Aorta (tissue), 5 donors: ENCODE measurements at places on chromosomes 6 and 20. TPM values are rescaled to one million over a fixed set of nuclear protein-coding genes. Genes with fewer than 3 reads are reported as not detected.

DNA sequence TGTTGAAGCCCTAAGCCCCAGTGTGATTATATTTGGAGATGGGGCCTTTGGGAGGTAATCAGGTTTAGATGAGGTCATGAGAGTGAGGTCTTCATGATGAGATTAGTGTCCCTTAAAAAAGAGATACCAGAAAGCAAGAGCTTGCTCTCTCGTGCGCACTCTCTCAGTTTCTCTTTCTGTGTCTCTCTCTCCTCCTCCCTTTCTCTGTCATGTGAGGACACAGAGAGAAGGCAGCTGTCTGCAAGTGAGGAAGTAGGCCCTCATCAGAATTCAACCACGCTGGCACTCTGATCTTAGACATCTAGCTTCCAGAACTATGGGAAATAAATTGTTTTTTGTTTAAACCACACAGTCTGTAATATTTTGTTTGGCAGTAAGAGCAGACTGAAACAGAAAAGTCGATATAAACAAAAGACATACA lies 180.5 kb downstream of the IBTK start:
- no peak for DNase-seq
- H3K36me3 ChIP-seq = no peaks in the 10 kb centered on the region
- no peak overlapping the region for H3K27ac ChIP-seq
- H3K4me1 ChIP-seq = no peaks in the 10 kb centered on the region

GRCh38 chr20:24767623-24768100 lies 181.4 kb upstream of the CST7 start:
- no peak for DNase-seq

DNA sequence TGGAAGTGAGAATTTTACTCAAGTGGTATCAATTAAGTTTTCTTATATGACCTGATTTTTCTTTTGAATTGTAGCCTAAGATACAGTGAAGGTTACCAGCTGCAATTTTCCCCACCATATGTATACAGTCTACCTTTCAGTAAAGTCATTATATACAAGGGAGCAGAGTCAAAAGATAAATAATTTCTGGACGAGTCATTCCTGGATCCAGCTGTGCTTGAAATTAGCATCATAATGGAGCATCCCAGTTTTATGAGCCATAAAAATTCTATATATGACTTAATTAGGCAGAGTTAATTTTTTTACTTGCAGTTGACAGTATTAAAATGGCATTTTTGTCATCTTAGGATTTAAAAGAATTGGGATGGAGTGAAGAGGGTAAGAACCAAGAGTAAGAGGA lies 1008.4 kb downstream of the PHF3 start:
- H3K4me1 ChIP-seq = no peaks in the 10 kb centered on the region
- H3K27me3 ChIP-seq = no peaks in the 10 kb centered on the region
- H3K4me3 ChIP-seq = no peak overlapping the region
- H3K27ac ChIP-seq = no peak overlapping the region
- DNase-seq = no peak

- no peak for DNase-seq
- no peak overlapping the region for H3K27ac ChIP-seq
- H3K4me1 ChIP-seq = no peaks in the 10 kb centered on the region
- no peaks in the 10 kb centered on the region for H3K27me3 ChIP-seq
- no peaks in the 10 kb centered on the region for H3K36me3 ChIP-seq
Observed at GRCh38 chr20:15911581-15911980, 661.7 kb downstream of the KIF16B start.

The SSR1 gene
- total RNA-seq = 114 TPM

The COL20A1 gene
- total RNA-seq = not detected

The VSX1 gene
- total RNA-seq = not detected

The BPIFB1 gene
- not detected for total RNA-seq

The NMBR gene
- total RNA-seq = not detected

DNA sequence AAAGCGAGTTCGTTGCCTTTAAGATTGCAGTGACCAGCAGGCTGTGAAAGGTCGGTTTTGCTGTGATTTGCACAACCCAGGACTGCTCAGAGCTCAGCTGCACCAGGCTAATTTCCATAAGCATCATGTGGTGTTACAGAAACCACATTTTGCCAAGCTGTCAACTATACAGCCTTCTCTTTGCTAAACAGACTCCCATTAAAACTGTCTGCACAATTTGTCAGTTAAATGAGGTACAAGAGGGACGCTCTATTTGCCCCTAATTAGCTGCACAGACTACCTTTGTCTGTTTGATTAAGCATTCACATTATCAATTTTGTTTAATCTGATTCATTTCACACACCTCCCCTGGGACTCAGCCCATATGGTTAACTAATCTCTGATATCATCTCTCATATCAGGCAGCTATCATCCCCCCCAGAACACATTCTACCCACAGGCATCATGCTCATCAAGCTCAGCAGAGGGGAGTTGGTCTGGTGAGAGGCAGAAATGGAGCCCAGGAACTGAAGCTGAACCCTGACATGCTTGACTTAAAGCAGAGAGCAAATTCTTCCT lies 62.1 kb downstream of the OLIG3 start:
- no peak for DNase-seq
- no peaks in the 10 kb centered on the region for H3K27me3 ChIP-seq
- no peaks in the 10 kb centered on the region for H3K4me1 ChIP-seq
- no peaks in the 10 kb centered on the region for H3K36me3 ChIP-seq

The DCDC2 gene
- total RNA-seq = not detected

- no peaks in the 10 kb centered on the region for H3K4me1 ChIP-seq
- H3K27me3 ChIP-seq = no peaks in the 10 kb centered on the region
- no peak overlapping the region for H3K4me3 ChIP-seq
- H3K27ac ChIP-seq = no peak overlapping the region
- DNase-seq = no peak
Observed at GRCh38 chr20:50101281-50101680, 11.7 kb downstream of the UBE2V1 start.

GRCh38 chr6:131199568-131200272 lies 64.5 kb downstream of the AKAP7 start:
- H3K4me3 ChIP-seq = no peak overlapping the region
- H3K27ac ChIP-seq = no peak overlapping the region
- no peaks in the 10 kb centered on the region for H3K27me3 ChIP-seq
- DNase-seq = no peak

DNA sequence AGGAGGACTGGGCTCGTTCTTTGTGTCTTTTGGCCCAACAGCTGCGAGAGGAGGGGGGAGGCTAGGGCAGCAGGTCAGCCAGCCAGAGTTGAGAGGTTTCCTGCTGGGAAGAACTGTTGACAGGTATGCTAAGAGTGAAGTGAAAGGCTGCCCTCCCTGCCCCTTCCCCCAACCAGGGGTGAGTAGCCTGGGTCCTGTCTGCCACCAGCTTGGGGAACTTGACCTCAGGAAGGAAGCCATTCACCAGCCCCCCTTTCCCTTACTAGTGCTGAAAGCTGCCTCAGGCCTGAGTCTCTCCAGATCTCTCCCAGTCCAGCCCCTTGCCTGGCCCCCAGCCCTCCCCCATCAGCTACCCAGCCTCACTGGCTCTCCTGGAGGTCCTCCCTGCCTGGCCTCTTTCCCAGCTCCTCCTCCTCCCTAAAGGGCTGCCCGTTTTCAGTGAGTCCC lies 20.7 kb upstream of the ZNF76 start:
- peak overlapping the region; percentile 53 for H3K27ac ChIP-seq
- no peaks in the 10 kb centered on the region for H3K27me3 ChIP-seq
- H3K4me3 ChIP-seq = no peak overlapping the region
- peaks cover 8% of the 10 kb centered on the region for H3K4me1 ChIP-seq

DNA sequence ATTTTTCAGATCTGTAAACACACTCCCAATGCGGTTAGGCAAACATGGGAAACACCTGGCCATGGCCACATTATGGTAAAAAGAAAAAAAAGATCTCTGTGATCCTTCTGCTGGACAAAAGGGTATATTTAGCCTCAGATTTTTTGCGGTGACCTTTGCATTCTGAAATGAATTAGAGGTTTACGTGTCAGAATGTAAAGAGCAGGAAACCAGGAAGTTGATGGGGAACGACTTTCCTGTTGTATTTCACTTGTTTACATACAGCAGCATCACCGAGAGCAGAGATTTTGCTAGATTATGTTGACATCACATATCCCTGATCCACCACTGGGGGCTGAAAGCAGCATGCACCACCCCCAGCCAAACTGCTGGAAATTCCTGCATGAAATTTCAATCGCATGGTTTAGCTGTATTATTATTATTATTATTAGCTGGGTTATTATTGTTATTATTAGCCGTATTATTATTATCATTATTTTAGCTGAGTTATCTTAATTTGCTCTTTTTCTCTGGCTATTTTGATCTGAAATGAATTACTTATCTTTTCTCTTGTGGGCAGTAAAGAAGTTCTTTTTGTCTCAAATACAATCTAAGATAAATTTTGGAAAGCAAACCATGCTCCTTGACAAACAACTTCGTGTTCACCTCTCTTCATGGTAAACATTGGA lies 189.4 kb downstream of the ZFP64 start:
- no peak for DNase-seq
- no peaks in the 10 kb centered on the region for H3K4me1 ChIP-seq
- no peaks in the 10 kb centered on the region for H3K27me3 ChIP-seq
- no peak overlapping the region for H3K27ac ChIP-seq
- H3K4me3 ChIP-seq = no peak overlapping the region

The F13A1 gene
- total RNA-seq = 421 TPM

- no peak overlapping the region for H3K4me3 ChIP-seq
- H3K36me3 ChIP-seq = no peaks in the 10 kb centered on the region
- H3K27me3 ChIP-seq = no peaks in the 10 kb centered on the region
- DNase-seq = no peak
- no peak overlapping the region for H3K27ac ChIP-seq
Observed at GRCh38 chr6:6703699-6704098, 115.2 kb downstream of the LY86 start.

- no peak for DNase-seq
- H3K27ac ChIP-seq = no peak overlapping the region
- no peaks in the 10 kb centered on the region for H3K4me1 ChIP-seq
- no peaks in the 10 kb centered on the region for H3K27me3 ChIP-seq
Observed at GRCh38 chr6:50712291-50712690, 1.0 kb upstream of the TFAP2D start.

The TFAP2C gene
- 0.39 TPM for total RNA-seq

DNA sequence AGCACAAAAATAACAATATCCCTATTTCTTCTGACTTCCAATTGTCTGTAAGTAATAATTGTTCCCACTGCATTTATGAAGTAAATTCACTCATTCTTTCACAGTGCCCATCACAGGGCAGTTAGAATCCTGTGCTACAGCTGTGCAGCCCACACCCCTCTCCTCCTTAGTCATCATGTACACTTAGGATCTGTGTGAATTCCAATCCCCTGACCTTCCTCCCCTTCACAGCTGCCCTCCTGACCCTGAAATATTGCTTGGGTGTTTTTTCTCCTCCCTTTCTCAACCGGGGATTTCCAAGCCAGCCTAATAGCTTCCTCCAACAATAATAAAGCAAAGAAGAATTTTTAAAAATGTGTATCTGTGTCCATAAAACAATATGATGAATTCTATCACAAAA lies 91.5 kb upstream of the BEND6 start:
- H3K27me3 ChIP-seq = no peaks in the 10 kb centered on the region
- H3K4me3 ChIP-seq = no peak overlapping the region
- no peak overlapping the region for H3K27ac ChIP-seq

DNA sequence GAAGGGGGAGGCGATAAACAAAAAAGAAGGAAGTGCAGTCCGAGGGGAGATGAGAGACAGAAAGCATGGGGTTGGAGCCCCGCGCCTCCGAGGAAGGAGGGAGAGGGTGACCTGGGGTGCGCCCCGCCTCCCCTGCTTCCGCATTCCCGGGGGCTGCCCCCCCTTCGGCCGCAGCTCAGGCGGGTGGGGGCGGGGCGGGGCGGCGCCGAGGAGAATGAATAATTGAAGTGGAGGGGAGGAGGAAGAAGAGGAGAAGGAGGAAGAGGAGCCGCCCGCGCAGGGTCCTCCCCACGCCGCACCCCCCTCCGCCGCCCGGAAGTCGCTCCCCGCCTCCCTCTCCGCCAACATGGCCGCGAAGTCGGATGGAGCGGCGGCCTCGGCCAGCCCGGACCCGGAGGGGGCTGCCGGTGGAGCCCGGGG lies at the start of gene XKR7:
TSS of gene XKR7 (plus strand) at position 322 of the 420 bp plus-strand sequence. CDS start at position 347, 25 bp downstream.
- no peaks in the 10 kb centered on the region for H3K4me1 ChIP-seq
- no peak within 1 kb of the TSS for H3K4me3 ChIP-seq
- H3K36me3 ChIP-seq = no peaks in the 10 kb centered on the region
- H3K27ac ChIP-seq = no peak within 1 kb of the TSS
- DNase-seq = no peak

The EYS gene
- not detected for total RNA-seq

The RBM24 gene
- 2.5 TPM for total RNA-seq

GRCh38 chr20:25052255-25053194 lies 5.4 kb downstream of the ACSS1 start:
- H3K27ac ChIP-seq = peak overlapping the region; percentile 93
- no peak overlapping the region for H3K4me3 ChIP-seq
- H3K27me3 ChIP-seq = no peaks in the 10 kb centered on the region
- H3K4me1 ChIP-seq = peaks cover 15% of the 10 kb centered on the region

GRCh38 chr6:125952764-125953501 lies 3.6 kb upstream of the HINT3 start:
- no peak for DNase-seq
- no peak overlapping the region for H3K4me3 ChIP-seq
- no peaks in the 10 kb centered on the region for H3K4me1 ChIP-seq
- no peak overlapping the region for H3K27ac ChIP-seq
- H3K36me3 ChIP-seq = no peaks in the 10 kb centered on the region
- no peaks in the 10 kb centered on the region for H3K27me3 ChIP-seq

DNA sequence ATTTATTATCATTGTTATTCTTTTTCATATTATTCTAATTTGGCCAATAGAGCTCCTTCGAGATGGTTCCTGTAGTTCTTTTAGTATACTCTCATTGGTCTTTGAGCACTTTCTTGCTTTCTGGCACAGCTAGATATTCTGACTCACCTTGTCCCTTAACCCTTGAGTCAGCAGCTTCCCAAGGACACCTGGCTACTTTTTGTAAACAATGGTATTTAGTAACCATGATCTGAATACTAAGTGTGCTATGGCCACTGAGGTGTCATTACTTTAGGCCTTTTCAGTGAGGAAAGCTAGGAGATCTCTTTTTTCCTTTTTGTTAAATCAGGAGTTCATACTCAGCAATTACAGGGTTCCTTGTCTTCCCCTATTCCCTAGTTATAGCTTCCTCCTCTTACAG lies 126.5 kb upstream of the CITED2 start:
- no peaks in the 10 kb centered on the region for H3K27me3 ChIP-seq
- DNase-seq = no peak

- H3K27ac ChIP-seq = no peak overlapping the region
- no peak for DNase-seq
- H3K36me3 ChIP-seq = no peaks in the 10 kb centered on the region
- no peak overlapping the region for H3K4me3 ChIP-seq
- no peaks in the 10 kb centered on the region for H3K27me3 ChIP-seq
Observed at GRCh38 chr6:110949679-110950285, 8.7 kb upstream of the GTF3C6 start.
